ENCODE measurements at places on chromosomes 11 and 22. TPM values are rescaled to one million over a fixed set of nuclear protein-coding genes. Genes with fewer than 3 reads are reported as not detected.

ALX4 gene
- total RNA-seq = not detected

BEST1 gene
- 0.40 TPM for total RNA-seq

SLC22A25 gene
- total RNA-seq = 0.18 TPM

TMEM45B gene
- total RNA-seq = not detected

TECTA gene
- 0.99 TPM for total RNA-seq

TRPM5 gene
- total RNA-seq = not detected

CBLIF gene
- total RNA-seq = not detected

ZNF280B gene
- total RNA-seq = 9.4 TPM

RHOD gene
- 16.2 TPM for total RNA-seq

ART1 gene
- total RNA-seq = not detected

CASP1 gene
- not detected for total RNA-seq

CCDC15 gene
- total RNA-seq = 4.2 TPM

KRTAP5-10 gene
- not detected for total RNA-seq

POU2AF3 gene
- total RNA-seq = 2.2 TPM

MRGPRG gene
- not detected for total RNA-seq

SMDT1 gene
- 40.2 TPM for total RNA-seq

SMC1B gene
- not detected for total RNA-seq

ARHGAP20 gene
- 0.15 TPM for total RNA-seq

CCDC73 gene
- not detected for total RNA-seq

TIMP3 gene
- 6.3 TPM for total RNA-seq

KCNQ1OT1 gene
- total RNA-seq = 5.2 TPM

MYEOV gene
- total RNA-seq = not detected

AQP11 gene
- 2.6 TPM for total RNA-seq

VSIG2 gene
- 3.6 TPM for total RNA-seq

SLC22A8 gene
- 0.16 TPM for total RNA-seq

PRR5L gene
- 5.0 TPM for total RNA-seq

RAPSN gene
- 0.61 TPM for total RNA-seq

SPI1 gene
- total RNA-seq = not detected

SH3BP1 gene
- total RNA-seq = 41.3 TPM
